ENCODE measurements at places on chromosomes 6 and 20. TPM values are rescaled to one million over a fixed set of nuclear protein-coding genes. Genes with fewer than 3 reads are reported as not detected.

GRCh38 chr20:44900231-44900854 lies 9.5 kb upstream of the PABPC1L start:
- no peak for DNase-seq

GRCh38 chr6:161186173-161186769 lies 87.6 kb downstream of the AGPAT4 start:
- no peak for DNase-seq

DNA sequence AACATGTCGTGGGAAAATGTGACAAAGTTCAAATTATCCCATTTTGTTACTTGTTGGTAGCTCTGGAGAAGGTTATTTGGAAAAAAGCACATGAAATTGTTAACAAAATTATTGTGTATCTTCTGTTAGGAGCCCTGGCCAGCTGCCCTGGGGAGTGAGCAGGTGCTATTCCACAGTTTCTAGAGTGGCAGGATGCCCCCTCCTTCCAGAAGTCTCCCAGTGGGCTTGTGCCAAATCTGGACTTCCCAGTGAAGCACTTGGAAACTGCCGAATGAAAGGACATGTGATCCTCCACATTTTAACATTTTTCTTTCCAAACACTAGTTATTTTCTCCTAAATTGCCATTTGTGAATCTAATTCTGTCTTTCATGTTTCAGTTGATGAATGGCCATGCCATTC lies 66.9 kb upstream of the CLDN20 start:
- DNase-seq = no peak

The SIM1 gene
- total RNA-seq = 2.0 TPM

- DNase-seq = peak; percentile 53
These were observed at the start of gene RAET1L for GRCh38 chr6:150025201-150025917. Gene RAET1L, minus strand, starts transcription at chr6:150025532. Its CDS starts 61 bp downstream, at chr6:150025471.

The LY86 gene
- 3.3 TPM for total RNA-seq

- DNase-seq = no peak
These were observed 24.4 kb downstream of the GCM1 start for GRCh38 chr6:53124131-53124800.

DNA sequence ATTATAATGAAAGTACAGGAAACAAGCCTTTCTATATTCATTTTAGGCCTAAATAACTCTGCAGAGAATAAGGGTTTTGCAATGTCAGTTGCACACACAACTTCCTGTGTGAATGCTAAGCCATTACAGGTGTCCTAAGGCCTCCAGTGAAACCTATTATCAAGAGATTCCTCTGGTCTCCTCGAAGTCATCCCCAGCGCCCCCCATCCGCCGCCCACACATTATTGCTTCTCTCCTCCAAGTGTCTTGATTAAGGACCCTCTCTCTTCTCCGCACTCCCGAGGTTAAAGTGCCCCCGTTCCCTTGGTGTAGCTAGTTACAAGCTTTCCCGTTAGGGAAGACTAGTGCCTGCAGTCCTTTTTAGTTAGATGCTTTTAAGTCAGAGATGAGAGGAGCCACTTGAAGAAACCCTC lies 1.3 kb downstream of the HIVEP2 start:
- no peak for DNase-seq

DNA sequence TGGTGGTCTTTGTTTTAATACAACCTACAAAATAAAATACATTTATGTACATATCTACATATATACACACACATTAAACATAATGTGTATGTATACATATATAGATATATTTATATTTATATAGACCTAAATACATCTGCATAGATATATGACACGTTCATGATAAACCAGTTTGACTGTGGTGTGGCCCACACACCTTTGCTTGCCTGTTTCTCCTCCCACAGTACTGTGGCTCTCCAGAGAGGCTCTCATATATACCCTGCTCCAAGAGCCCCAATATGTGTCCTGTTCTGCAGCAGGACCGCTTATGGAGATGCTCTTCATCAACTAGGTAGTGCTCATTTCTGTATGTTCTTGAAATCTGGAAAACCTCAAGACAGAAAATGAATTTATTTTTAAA lies 207.0 kb downstream of the KCNQ5 start:
- no peak for DNase-seq

- DNase-seq = no peak
These were observed 83.5 kb downstream of the SCML4 start for GRCh38 chr6:107740496-107741190.

The KCNK17 gene
- total RNA-seq = 0.16 TPM

The ZBTB12 gene
- 3.3 TPM for total RNA-seq

The ADGRF4 gene
- total RNA-seq = 0.16 TPM

DNA sequence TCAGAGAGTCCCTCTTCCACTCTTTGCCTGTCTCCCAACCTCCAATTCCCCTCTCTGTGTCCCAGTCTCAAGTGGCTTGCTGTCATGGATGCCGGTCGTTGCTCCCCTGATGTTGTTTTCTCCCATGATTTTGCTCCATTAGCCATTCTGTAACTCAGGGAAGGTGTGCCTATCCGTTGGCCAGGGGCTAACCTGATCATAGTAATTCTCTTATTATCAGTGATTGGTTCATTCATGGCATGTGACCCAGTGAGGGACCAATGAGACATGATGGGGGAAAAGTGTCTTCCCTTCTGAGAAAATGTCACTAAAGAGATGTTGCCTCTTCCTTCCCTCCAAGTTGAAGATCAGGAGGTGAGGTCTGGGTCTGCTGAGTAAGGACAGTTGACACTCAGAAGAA lies 214.5 kb downstream of the FARS2 start:
- no peak for DNase-seq

GRCh38 chr6:157822245-157823000 lies 623 bp upstream of the SNX9 start:
- DNase-seq = no peak

The SLC17A4 gene
- total RNA-seq = not detected

The PPDPF gene
- 133 TPM for total RNA-seq

DNA sequence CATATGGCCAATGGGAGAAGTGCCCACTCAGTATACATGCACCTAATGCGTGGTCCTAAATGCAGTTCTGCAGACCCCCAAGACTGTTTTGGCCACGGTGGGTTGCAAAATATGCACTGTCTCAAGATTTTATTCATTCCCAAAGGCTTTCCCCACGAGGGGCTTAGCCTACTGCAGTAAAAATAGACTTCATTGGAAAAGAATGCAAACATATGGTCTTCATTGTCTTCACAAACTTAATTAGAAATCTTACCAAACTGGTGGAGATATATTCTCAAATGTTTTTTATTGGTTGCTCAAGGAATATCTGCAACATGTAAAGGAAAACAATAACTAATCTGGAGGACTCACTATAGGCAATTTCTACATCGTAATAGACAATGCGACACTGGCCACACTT lies 31.6 kb upstream of the PRL start:
- no peak for DNase-seq

The VPS16 gene
- 25.3 TPM for total RNA-seq

- no peak for DNase-seq
These were observed 12.1 kb downstream of the PTCHD4 start for GRCh38 chr6:48098923-48099322.

The EBF4 gene
- 22.0 TPM for total RNA-seq

DNA sequence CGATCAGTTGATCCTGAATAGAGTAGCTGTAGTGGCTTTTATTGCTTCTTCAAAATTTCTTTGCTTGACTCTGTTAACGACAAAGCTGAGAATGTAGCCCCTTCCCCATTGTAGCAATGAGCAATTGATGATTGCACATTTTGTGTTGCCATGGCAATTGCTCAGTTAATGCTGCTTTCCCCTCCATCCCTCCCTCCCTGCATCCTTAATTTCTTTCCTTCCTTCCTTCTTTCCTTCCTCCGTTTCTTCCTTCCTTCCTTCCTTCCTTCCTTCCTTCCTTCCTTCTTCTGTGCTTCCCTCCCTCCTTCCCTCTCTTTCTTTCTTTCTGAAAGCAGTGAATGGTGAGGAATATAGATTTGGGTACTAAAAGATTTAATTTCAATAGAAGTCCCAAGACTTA lies 557.3 kb upstream of the MAP3K7 start:
- no peak for DNase-seq

- DNase-seq = no peak
These were observed 311.1 kb upstream of the JAG1 start for GRCh38 chr20:10984913-10985312.

The PI3 gene
- 5.9 TPM for total RNA-seq

The EFHC1 gene
- total RNA-seq = 55.8 TPM

The CCN5 gene
- total RNA-seq = 39.0 TPM

DNA sequence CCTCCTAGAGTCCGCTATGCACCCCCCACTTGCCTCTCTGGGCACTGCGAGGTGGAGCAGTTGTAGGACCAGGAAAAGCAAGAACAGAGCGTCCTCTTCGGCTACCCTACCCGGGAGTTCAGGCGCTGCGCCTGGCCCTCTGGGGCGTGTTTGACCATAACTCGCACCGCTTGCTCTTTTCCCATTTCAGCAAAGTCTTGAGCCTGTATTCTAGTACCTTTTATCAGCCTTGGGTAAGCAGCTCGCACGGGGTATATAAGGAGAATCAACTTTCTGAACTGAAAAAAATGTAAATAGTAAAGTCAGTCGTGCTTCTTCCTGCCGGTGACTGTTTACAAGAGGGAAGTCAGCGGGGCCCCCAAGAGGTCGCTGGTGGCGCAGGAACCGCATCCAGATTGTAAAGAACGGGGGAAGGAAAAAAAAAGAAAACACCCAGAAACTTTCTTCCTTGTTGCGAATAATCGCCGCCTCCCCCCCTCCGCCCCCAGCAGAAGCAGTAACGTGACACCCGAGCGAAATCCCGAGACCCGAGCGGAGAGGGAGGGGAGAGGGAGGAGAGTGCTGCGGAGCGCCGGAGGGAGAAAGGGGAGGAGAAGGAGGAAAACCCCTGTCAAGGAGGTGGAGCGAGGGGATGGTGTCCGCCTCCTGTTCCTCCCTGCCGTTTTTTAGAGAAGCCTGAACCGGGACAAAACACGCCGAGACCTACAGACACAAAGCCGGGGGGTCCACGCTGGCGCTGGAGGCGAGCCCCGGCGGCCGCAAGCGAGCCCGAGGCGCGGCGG lies at the start of gene UST:
TSS of gene UST (plus strand) at position 668 of the 782 bp plus-strand sequence. CDS start 401 bp downstream, outside the sequence.
- peak; percentile 68 for DNase-seq

The IRAK1BP1 gene
- 3.5 TPM for total RNA-seq

The ATF6B gene
- 37.0 TPM for total RNA-seq

The RFX6 gene
- under 0.01 TPM for total RNA-seq

The APCDD1L gene
- total RNA-seq = not detected

- DNase-seq = no peak
These were observed 101.1 kb downstream of the HIVEP1 start for GRCh38 chr6:12113190-12113577.

GRCh38 chr20:59145247-59145923 lies 18.2 kb upstream of the ZNF831 start:
- DNase-seq = no peak
